ENCODE measurements at places on chromosomes 2 and 18.
A peak's percentile ranks its signal among the peaks of the same experiment; 100 is the strongest.

- DNase-seq, result no peak
Observed at GRCh38 chr2:14524041-14524802, 108.3 kb upstream of the LRATD1 start.

DNA sequence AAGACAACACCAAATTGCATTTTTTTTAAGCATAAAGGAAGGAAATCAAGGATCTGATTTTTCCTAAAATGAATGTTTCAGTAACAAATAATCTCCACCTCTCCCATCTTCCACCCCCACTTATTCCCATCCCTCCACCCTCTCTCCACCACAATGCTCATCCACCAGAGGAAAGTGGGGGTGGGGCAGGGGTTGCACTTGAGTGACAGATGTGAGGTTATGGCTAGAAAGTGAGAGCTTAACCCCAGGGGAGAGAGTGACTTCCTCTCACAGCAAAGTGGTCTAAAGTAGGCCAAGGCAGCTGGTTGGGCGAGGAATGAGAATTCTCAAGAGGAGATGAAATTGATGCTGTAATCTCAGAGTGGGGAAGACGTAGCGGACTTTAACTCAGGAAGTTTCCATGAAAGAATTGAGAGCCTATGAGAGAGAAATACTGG lies 104.7 kb downstream of the HNRNPLL start:
- no peak for DNase-seq

DNA sequence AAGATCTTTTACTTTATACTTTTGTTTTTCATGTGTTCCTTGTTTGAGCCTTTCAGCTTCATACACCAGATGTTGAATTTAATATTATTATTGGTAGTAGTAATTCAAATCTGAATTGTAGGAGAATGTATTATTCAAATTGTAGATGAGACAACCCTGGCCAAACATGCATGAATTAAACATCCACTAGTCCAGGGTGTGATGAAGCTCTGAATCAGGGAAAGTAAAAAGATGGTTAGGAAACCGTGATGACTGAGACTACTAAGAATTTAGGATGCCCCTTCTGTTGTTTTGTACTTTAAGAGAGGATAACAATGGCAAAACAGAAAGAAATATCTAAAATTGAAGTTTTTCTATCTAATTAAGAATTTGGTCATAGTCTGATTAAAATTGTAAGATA lies 227.8 kb upstream of the CDH2 start:
- no peak for DNase-seq

- DNase-seq, result no peak
Observed at GRCh38 chr2:200137271-200137670, 169.2 kb upstream of the SPATS2L start.

- no peak for DNase-seq
Observed at GRCh38 chr18:10514082-10514481, 11.7 kb upstream of the NAPG start.

GRCh38 chr2:136764452-136765255 lies 691 bp upstream of the THSD7B start:
- DNase-seq, result no peak

DNA sequence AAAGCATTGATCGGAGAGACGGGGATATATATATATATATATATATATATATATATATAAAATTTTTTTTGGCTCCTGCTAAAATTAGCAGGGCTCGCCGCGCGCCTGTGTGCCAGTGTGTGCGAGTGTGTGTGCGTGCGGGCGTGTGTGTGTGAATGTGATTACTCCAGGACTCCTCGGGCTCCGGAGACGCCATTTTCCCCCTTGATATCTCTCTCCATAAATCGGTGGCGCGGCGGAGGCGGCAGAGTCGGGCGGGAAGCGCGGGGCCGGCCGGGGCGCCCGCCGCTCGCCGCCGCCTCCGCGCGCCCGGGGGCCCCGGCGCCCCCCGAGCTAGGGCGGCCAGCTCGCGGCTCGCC lies 795 bp upstream of the SETBP1 start:
- peak; percentile 74 for DNase-seq

DNA sequence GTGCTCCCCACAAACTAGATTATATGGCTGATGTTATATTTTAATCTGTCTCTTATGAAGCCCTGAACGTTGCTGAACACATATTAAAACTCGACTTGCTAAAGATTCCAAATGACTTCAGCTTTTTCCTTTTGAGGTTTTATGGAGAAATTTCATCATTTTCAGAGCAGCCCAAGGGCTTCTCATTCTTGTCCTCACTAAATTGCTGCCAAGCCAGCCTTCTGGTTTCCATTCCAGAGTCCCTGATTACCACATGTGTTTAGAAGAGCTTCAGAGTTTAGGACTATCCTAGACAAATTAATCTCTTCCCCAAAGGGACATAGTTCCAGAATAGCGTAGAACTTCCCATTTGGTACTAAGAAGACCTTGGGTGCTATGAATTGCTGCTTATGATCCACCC lies 77.8 kb upstream of the CCDC195 start:
- DNase-seq, result no peak

All from nucleus accumbens (tissue), 56 donors.